RPMI8226 (cell line): ENCODE measurements at places on chromosomes 13 and 19.

GRCh38 chr13:96542986-96543385 is 451.3 kb downstream of the OXGR1 start:
- DNase-seq = no peak

DNA sequence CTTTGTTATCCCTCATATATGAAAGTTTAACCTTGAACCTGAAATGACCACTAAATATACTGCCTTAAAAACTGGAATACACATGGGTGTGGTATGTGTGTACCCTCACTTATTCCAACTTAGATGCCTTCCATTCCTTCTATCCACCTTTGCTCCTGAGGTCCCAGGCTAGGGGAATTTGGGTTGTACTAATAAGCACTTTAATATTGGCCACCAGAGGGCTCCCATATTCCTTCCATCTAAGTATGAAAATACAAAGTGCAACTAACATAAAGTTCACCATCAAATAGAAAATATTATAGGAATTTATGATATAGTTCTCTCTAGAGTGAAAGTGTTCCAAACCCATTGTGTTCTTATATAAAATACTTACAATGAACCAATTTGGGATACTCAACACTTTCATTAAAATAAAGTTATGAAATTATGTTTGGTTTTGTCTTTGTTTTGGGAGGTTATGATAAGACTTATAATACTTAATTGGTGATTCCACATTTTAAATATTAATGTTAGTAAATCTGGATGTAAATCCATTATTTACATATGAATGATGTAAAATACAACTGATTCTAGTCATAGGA is 62.3 kb downstream of the ITGBL1 start:
- peak; percentile 27 for DNase-seq

- DNase-seq = no peak
Measured at GRCh38 chr13:99564386-99564785, 63.1 kb downstream of the TM9SF2 start.

DNA sequence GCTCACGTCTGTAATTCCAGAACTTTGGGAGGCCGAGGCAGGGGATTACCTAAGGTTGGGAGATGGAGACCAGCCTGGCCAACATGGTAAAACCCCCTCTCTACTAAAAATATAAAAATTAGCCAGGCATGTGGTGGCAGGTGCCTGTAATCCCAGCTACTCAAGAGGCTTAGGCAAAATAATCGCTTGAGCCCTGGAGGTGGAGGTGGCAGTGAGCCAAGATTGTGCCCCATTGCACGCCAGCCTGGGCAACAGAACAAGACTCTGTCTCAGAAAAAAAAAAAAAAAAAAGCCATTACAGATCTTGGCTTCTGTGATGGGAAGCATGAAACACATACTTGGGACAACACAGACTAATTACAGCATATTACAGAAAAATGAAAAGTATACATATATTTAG is 1404.5 kb upstream of the SPRY2 start:
- no peak for DNase-seq

DNA sequence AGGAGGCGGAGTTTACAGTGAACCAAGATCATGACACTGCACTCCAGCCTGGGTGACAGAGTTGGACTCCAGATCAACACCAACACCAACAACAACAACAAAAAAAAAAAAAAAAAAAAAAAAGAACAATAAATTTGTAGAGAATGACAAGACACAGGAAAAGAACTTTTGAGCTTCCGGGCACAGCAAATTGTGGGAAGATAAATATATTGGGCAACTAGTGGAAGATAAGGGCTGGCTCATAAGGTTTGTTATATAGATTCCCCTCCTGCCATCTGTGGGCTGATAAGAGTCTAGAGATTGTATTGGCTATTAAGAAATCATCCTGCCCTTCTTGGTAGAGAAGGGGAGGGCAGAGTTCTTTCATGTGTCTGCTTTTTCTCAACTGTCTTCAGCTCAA is 33.1 kb upstream of the CYP2S1 start:
- no peak for DNase-seq

GRCh38 chr13:94176561-94176960 is 302.9 kb downstream of the DCT start:
- DNase-seq = no peak

- DNase-seq = peak; percentile 75
Measured at GRCh38 chr19:55383279-55384130, 587 bp downstream of the TMEM238 start.

DNA sequence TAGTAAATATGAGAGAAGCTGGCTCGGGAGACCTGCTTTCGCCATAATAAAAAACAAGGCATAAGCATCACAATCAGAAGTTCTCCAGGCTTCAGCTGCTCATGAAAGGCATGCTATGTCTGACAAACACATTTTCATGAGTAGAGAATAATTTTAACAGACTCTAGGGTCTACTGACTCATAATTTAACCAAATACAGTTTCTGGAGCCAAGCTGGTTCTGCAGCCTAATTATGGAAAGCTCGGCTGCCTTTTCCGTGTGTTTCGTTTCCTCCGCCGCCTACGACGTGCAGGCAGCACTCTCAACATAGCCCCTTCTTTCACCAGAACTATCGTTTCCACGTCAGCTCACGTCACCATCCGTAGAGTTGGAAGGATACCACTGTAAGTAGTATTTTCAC is 5.7 kb downstream of the MCF2L start:
- DNase-seq = no peak
